ENCODE measurements at places on chromosomes 4 and X.

GRCh38 chr4:77089866-77090265 is 14.1 kb upstream of the CCNI start:
- no peak for DNase-seq

- DNase-seq: no peak
Observed at GRCh38 chrX:135347381-135348016, 38.2 kb downstream of the ETDC start.

DNA sequence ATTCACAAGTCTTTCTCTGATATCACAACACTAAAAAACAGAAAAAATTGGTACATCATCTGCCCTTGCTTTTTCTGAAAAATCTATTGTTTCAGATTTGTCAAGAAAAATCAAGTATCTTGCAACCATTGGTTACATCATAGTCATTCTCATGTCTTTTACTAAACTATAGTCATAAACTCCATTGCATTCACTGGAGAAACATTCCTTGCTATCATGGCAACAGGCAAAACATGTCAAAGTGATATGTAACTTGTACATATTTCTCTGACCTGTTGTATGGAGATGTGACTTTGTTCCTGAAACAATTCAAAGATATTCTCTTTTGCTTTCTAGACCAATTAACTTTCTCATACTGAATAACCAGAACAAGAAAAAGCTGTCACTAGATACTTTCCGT is 121.9 kb upstream of the ANK2 start:
- DNase-seq: no peak

- DNase-seq: no peak
Observed at GRCh38 chrX:112786076-112786475, 54.6 kb downstream of the AMOT start.
